ENCODE measurements at places on chromosomes 16 and 17.

- no peak for DNase-seq
These were observed 42.4 kb upstream of the ZNF629 start for GRCh38 chr16:30829130-30830071.

- no peak for DNase-seq
These were observed 58.3 kb downstream of the SREBF1 start for GRCh38 chr17:17778308-17779014.

DNA sequence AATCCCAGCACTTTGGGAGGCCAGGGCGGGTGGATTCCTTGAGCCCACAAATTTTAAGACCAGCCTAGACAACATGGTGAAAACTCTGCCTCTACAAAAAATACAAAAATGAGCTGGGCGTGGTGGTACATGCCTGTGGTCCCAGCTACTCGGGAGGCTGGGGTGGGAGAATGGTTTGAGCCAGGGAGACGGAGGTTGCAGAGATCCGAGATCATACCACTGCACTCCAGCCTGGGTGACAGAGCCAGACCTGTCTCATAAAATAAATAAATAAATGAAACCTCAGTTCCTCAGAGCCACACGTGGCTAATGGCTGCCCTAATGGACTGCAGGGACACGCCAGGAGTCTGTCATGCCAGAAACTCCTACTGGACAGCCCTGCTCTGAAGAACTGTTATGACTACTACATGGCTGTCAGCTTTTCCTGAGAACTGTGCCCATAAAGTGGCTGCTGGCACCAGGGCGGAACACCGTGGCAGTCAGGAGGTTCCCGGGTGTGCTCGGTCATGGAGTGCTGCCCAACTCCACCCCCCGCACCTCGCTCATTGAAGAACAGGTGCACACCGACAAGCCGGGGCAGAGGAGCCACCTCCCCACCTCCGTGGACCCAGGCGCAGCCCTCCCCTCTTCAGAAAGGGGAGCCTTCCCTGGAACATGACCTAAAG lies 4.3 kb downstream of the TMEM11 start:
- no peak for DNase-seq

GRCh38 chr17:4174556-4174955 lies 31.6 kb downstream of the CYB5D2 start:
- DNase-seq: no peak

GRCh38 chr17:45021607-45022287 lies 29.7 kb downstream of the DCAKD start:
- peak; percentile 64 for DNase-seq

GRCh38 chr16:88448461-88449266 lies 4.4 kb upstream of the ZFPM1 start:
- no peak for DNase-seq

GRCh38 chr16:11689031-11689840 lies 21.0 kb downstream of the SNN start:
- no peak for DNase-seq

DNA sequence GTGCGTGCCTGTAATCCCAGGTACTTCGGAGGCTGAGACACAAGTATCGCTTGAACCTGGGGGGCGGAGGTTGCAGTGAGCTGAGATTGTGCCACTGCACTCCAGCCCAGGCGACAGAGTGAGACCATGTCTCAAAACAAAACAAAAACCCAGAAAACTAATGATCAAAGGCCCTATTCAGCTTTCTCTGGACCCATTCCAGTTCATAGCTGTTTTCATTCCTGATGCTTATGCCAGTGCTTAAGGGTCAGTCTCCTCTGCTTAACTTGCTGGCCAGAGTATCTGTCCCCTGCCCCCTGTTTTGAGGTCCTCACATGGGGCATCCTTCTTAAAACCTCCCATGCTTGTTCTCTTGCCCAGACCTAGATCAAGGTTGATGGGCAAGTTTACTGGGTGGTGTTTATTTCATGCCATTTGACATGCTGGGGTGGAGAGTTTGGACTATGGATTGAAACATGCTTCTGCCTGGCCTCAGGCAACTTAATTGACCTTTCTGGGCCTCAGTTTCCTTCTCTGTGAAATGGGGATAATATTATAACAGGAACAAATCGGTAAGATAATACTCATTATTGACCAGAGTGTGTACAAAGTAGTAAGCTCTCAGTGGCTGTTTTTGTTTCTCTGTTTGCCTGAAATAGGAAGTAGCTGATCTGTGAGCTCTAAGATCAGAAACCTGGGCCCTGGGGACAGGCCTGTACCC lies 369.8 kb downstream of the CPPED1 start:
- DNase-seq: no peak

- no peak for DNase-seq
These were observed 170.5 kb upstream of the CACNG3 start for GRCh38 chr16:24085666-24086065.

DNA sequence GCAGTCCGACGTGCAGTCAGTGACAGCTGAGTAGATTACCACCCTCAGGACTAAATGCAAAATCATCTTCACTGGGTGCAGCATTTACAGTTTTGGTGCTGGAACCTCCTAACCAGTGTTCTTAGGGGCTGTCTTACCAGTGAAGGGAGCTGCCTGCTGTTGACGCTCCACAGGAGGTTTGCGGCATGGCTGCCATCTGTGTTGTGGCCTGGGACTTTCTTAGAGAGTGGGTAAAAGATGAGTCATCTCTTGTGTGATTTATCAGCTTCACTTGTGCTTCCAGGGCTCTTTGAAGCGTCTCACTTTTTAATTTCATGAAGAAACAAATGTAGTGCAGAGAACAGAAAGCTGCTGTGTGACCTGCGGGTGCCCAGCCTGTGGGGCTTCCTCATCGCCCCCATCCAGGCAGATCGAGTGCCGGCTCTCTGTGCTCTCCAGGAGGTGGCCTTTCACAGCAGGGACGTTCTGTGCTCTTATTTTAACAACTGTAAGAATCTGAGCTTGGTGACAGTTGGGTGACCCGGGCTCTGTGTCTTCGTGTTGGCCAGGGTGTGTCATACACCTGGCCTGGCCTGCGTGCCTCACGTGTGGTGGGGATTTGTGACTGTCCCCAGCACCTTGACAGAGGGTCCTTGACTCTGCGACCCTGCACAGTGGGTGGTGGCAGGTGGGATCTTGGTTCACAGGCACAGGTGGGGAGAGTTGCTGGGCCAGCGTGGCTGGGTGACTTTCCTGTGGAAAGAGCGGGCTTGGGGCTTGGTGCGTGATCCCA lies 24.3 kb upstream of the ZNF750 start:
- no peak for DNase-seq

- DNase-seq: no peak
These were observed 2.0 kb downstream of the CORO7 start for GRCh38 chr16:4414187-4414917.

DNA sequence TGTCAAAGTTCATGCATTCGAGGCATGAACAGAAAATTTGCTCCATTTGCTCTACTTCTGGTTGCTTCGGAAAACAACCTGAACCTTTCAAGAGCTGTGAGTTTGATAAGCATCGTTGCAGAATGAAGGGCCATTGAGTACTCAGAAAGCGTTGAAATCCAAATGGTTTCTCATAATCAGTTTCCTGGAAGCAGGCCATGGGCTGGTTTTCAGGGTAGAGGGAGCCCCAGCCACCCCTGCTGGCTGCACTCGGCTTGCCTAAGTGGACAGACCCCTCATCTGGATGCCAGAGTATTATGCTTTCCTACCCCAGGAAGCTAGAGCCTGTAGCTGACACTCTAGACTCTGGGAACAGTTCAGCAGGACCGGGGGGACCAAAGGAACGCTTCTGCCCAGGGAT lies 24.4 kb downstream of the SCNN1G start:
- DNase-seq: peak; percentile 37

DNA sequence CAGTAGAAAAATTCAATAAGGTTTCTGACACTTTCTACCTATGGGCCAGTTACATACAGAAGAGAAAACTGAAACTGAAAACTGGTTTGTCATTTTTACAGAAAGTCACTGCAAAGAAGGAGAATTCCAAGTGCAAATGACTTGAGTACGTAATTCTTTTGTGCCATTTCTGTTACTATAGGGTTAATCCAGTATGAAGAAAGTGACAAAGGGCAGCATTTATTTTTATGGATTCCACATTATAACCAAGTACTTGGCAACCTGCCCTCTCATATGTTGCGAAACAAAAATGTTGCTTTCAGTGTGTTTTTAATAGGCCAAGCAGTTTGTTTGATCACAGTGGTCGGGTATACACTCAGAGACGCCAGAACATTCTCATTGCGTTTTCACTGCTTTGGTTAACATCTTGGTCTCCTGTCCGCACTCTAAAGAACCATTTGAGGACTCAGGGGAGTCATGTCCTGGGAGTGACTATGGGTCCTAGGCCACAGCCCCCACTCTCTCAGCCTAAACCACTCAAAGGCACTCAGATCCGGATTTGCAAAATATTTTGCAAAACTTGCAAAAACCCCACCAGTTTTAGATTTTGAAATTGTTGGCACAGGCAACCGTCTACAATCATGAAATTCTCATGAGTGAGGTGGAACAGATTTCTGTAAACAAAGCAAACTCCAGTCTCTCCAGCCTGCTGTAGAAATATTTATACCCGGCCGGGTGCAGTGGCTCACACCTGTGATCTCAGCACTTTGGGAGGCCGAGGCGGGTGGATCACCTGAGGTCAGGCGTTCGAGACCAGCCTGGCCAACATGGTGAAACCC lies 15.4 kb upstream of the HELZ start:
- no peak for DNase-seq

- DNase-seq: no peak
These were observed 363.3 kb downstream of the XYLT1 start for GRCh38 chr16:17107450-17107849.

DNA sequence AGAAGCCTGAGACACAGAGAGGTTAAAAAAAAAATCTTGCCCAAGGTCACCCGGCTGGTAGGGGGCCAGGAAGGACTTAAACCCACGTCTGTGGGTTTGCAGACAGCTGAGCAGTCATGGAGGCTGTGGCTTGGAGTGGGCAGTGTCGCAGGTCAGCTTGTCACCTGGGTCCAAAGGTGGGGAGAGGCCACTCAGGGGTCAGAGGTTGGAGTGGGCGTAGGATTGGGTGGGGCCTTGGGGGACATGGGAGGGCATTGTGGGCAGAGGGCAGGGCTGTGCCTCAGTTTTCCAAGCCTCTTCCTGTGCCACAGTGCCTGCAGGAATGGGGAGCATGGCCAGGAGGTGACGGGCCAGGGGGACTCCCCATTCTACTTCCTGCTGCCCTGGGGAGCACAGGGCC lies 2.0 kb upstream of the NDRG4 start:
- no peak for DNase-seq

DNA sequence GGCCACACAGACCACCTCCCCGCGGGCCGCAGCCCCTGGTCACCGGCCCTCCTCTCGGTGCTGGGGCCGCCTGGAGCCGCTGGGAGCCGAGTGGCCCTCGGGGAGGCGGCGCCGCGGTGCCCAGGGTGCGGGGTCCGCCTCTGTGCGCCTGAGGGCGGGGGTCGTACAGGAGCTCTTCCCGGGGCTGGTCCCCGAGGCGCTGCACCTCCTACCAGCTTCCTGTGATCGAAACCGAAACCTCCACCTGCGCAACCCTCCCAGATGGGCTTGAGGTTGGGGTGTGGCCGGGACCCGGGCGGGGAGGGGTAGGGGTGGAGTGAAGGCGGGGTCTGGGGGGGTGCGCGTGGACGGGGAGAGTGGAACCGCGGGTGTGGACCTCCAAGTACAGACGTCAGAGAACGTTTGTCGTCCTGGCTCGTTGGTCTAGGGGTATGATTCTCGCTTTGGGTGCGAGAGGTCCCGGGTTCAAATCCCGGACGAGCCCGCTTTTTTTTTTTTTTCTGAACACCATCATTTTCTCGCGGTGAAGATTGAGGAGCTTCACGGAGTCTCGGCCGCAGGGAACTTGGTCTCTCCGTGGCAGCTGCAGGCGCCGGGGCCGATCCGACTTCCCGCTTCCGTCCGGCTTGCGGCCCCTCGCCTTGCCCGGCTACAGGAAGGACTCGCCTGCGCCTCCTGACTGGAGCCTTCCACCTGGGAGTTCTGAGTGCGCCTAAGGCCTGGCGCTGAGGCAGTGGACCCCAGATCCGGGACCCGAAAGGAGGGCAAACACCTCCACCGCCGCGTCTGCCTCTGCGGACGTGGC lies 23.9 kb downstream of the ZNF213 start:
- peak; percentile 77 for DNase-seq

DNA sequence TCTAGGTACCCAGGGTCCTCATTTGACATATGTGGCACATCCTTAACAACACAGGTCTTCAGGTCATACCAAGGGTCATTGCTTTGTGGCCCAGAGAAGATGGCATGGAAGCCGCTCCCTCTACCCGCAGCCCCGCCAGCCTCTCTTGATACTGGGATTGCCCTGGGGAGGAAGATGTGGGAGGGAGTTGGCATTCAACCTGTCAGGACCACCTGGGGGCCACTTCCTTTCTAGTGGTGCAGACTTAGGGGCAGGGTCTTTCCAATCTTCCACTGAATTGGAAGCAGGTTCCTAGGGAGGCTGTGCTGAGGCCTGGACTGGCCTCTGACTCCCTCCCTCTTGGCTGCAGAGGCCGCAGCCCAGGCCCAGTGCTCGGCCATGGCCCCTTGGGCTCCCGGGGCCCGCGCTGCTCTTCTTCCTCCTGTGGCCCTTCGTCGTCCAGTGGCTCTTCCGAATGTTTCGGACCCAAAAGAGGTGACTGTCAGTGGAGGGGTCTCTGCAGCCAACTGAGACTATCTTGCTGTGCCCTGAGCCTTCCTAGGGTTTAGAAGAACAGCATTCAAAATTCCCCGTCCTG lies 5.1 kb upstream of the HEXIM1 start:
- no peak for DNase-seq

- DNase-seq: no peak
These were observed 18.7 kb upstream of the LGALS9 start for GRCh38 chr17:27612160-27612770.

- DNase-seq: no peak
These were observed 83.7 kb upstream of the CLEC18B start for GRCh38 chr16:74505011-74505410.

DNA sequence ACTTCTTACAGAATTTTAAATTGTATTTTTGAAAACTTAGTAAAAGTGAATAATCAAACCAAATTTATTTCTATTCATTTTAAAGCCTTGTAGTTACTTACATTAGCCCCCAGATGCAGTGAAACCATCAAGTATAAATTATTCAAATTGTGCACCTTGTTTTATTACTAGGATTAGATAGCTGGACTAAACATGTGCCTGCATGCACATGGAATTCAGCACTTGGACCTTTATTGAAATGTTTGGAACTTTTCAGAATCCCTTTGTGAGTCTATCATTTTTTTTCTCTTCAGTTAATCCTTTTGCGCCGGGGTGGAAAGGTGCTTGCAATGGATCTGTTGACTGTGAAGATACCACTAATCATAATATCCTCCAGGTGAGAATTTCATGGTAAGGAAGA lies 4.7 kb downstream of the ZPBP2 start:
- peak; percentile 0 for DNase-seq

- peak; percentile 99 for DNase-seq
These were observed 11.7 kb upstream of the ST6GALNAC2 start for GRCh38 chr17:76597156-76598003.

DNA sequence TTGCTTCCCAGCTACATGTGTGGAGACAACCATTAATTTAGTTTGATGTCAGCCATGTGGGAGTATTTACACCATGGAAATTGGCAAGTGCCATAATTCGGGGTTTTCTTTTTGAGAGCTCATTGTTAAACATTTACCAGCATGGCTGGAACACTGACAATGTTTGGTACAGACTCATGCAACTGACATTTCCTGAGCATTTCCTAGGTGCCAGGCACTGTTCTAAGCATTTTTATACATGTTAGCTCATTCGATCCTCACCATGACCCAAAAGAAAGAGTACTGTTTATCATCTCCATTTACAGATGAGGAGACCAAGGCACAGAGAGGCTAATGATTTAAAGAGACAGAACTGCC lies 86.9 kb downstream of the FOXL1 start:
- DNase-seq: no peak

- DNase-seq: no peak
These were observed 10.8 kb downstream of the ARSG start for GRCh38 chr17:68302066-68302564.

- DNase-seq: no peak
These were observed 10.2 kb downstream of the PIK3R5 start for GRCh38 chr17:8955021-8955959.

- DNase-seq: no peak
These were observed 3.4 kb downstream of the CNTNAP4 start for GRCh38 chr16:76280421-76281215.

Data from NCI-H1436 (cell line).